ENCODE measurements at places on chromosomes 4 and X.

GRCh38 chrX:2370456-2370855 lies 130.3 kb downstream of the DHRSX start:
- no peak for DNase-seq

GRCh38 chr4:139014371-139015268 lies 961 bp upstream of the NOCT start:
- no peak for DNase-seq

DNA sequence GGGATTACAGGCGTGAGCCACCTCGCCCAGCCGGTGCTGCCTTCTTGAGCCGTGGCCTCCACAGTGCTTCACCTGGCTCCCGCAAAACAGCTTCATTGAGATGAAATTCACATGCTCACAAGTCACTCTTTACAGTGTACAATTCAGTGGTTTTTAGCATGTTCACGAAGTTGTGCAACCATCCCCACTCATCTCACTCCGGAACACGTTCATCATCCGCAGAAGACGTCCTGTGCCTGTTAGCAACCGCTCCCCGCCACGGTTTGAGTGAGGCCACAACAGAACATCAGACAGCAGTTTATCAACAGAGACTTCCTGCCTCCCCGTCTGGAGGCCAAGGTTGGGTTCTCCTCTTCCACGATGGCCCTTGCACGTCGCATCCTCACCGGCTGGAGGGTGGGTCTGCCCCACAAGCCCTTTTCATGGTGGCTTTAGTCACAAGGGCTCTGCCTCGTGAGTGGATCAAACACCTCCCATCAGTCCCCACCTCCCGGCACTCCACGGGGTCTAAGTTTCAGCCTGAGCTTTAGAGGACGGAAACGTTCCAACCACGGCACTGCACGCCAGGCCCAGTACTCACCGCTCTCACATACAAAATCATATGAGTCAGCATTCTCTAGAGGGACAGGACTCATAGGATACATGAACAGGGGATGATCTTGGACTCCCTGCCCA lies 29.6 kb upstream of the SPON2 start:
- DNase-seq, result peak; percentile 46

DNA sequence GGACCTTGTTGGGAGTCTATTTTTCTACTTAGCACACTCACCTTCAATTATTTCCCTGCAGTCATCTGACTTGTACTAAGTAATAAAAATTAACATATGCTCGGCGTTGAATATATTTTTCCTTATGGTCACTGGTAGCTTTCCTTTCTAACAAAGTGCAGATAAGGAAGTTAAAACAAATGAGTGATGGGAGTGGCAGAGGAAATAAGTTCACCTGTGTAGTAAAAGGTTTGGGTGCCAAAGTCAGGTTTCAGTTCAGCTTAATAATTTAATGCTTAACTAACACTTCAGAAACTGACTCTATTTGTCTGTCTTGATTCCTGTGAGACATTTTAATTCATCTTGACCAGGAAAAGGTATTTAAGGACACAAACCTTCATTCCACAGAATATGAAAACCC lies 184.4 kb downstream of the PCDH7 start:
- no peak for DNase-seq

- no peak for DNase-seq
Measured at GRCh38 chr4:74109116-74109869, 10.3 kb upstream of the CXCL2 start.

GRCh38 chrX:71666240-71667223 lies 814 bp upstream of the LOC101059915 start:
- no peak for DNase-seq

DNA sequence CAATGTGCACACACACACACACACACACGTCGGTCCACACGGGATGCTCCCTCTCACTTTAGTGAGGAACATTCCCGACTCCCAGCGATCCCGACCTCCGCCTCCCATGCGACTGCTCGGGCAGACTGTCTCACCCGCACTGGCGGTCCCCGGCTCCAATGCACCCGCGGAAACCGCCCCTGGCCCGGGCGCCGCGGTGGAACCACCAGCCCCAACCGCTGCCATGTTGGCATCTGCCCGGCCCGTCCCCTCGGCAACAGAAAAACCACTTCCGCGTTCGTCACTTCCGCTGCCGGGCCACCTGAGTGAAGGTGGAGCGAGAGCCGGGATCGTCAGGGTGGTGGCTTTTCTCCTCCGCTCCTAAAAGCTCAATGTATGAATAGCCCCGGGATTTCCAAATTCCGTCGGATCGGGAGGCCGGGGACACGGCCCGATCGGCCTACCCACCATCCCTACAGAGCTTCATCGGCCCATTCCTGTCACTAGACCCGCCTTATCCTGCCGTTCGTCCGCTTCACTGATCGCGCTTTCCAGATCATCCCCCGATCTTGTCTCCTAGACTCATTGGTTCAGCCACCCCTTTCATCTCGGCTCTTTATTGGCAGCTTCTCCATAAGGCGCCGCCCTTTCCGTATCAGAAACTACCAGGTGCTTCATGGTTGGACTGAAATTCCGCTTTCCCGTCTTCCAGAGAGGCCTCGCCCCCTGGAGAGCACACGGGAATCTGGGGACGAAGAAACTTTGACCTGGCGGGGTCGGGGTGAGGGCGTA lies at the start of gene SLC35A2:
Gene SLC35A2 (minus strand): TSS at position 235 of the 771 bp plus-strand sequence. CDS start 10 bp downstream, at position 225.
- peak; percentile 80 for DNase-seq

DNA sequence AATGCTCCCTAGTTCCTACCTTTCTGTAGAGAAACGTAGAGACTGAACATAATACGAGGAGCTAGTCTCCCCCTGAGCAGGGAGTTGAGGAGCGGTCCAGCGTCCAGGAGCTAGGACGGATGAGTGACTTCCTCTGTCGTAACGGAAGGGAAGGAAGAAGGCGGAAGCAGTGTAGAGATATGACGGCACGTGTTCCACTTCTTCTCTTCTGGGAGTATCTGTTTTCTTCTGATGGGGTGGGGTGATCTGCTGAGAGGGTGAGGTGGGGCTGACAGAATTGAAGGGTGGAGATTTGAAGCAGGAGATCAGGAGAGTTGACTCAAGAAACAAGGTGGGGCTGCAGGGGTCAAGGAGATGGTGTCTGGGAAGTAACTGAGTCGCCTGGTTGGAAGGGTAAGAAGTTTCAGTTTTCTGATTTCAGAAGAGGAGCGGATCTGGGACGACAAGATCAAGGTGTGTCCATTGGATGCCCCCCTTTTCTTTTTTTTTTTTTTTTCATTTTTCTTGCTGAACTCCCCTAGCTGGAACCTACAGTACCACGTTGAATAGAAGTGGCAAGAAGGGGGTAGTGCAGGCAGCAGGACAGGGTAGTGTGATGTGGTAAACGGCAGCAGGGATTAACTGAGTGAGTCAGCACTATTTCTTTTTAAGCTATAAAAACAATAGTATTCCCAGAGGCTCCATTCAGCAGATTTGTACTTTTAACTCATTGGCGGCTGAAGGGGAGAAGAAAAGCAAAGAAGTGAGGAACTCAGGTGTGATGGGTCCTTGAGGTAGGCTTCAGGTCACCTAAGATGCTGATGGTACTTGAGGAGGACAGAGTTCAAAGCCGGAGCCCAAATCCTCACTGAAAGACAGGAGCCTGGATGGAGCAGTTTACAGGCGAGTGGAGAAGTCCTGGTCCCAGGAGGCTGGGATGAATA lies 50.8 kb upstream of the SETD7 start:
- no peak for DNase-seq

DNA sequence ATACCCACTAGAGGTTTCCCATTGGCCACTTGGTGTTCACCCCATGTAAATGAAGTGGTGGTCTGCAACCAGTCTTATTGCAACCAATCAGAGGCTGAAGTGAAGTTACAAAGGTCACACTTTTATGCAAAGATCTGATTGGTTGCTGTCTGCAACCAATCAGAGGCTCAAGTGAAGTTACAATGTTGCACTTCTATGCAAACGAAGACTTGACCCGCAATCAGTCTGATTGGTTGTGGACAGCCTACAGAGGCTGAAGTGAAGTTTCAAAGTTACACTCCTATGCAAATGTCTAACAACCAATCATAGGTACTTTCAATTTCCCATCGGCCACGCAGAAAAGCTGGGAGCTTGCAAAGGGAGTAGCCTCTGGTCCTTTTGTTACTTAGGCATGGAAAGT lies 22.3 kb upstream of the XPNPEP2 start:
- no peak for DNase-seq

All from stimulated activated CD8-positive, alpha-beta memory T cell treated with anti-CD3 and anti-CD28 coated beads, Interleukin-7, amount 100 ng/mL, for 1 hour (primary cell).